ENCODE measurements at places on chromosomes 5 and 9.

DNA sequence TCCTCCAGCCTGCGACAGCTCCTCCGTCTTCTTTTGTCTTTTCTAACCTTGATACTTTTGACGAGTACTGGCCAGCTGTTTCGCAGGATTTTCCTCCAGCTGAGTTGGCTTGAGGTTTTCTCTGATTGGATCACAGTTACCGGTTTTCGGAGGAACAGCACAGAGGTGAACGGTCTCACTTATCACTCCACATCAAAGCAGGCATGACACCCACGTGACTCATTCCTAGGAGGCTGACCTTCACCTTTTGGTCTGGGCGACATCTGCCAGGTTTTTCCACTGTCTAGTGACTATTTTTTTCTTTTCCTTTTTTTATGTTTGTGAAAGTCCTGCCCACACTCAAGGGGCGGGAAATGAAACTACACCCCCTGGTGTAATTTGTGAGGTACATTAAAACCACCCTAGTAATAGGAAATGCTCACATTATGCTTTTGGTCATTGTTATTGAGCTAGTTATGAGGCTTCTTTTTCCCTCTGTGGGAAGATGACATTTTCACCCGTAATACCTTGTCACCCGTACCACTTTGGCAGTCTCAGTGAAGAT, 319.2 kb downstream of the GADD45G start:
- peaks cover 13% of the 10 kb centered on the region for H3K4me1 ChIP-seq
- no peak for DNase-seq
- no peaks in the 10 kb centered on the region for H3K36me3 ChIP-seq
- H3K4me3 ChIP-seq, result no peak overlapping the region
- no peak overlapping the region for H3K27ac ChIP-seq

- H3K27me3 ChIP-seq, result no peaks in the 10 kb centered on the region
- H3K36me3 ChIP-seq, result no peaks in the 10 kb centered on the region
- H3K4me1 ChIP-seq, result no peaks in the 10 kb centered on the region
- no peak overlapping the region for H3K27ac ChIP-seq
- no peak for DNase-seq
- no peak overlapping the region for H3K4me3 ChIP-seq
Measured at GRCh38 chr5:180212363-180213255, 3.6 kb upstream of the RASGEF1C start.

- no peak for DNase-seq
- no peak overlapping the region for H3K4me3 ChIP-seq
- no peaks in the 10 kb centered on the region for H3K4me1 ChIP-seq
- H3K27ac ChIP-seq, result no peak overlapping the region
- H3K36me3 ChIP-seq, result no peaks in the 10 kb centered on the region
Measured at GRCh38 chr5:133323494-133324457, 272.0 kb downstream of the HSPA4 start.

GRCh38 chr9:92440751-92441046, 16.4 kb upstream of the OMD start:
- no peak for DNase-seq
- no peaks in the 10 kb centered on the region for H3K27me3 ChIP-seq
- no peaks in the 10 kb centered on the region for H3K36me3 ChIP-seq
- H3K4me3 ChIP-seq, result no peak overlapping the region
- H3K4me1 ChIP-seq, result no peaks in the 10 kb centered on the region

- no peaks in the 10 kb centered on the region for H3K27me3 ChIP-seq
- H3K36me3 ChIP-seq, result no peaks in the 10 kb centered on the region
- DNase-seq, result no peak
- H3K27ac ChIP-seq, result no peak overlapping the region
- H3K4me1 ChIP-seq, result no peaks in the 10 kb centered on the region
Measured at GRCh38 chr5:156920042-156920860, 42.8 kb downstream of the TIMD4 start.

DNA sequence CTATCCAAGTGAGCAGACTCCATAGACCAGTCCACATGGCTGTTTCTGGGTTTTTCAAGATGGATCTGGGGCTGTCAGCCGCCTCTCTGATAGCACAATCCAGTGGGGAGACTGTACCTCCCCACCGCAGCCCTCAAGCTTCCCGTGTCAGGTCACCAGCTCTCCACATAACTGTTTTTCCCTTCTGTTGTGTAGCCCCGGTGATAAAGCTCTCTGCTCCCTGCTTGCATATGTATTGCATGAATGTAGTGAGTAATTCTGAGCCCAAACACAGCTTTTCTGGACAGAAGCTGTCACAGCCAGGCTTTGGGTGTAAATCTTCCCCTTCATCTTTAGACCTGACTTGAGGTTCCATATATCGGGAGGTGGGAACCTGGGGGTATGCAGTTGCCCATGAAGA, 23.1 kb upstream of the CFAP157 start:
- no peaks in the 10 kb centered on the region for H3K4me1 ChIP-seq
- no peak overlapping the region for H3K4me3 ChIP-seq
- no peaks in the 10 kb centered on the region for H3K27me3 ChIP-seq
- DNase-seq, result no peak
- no peak overlapping the region for H3K27ac ChIP-seq

DNA sequence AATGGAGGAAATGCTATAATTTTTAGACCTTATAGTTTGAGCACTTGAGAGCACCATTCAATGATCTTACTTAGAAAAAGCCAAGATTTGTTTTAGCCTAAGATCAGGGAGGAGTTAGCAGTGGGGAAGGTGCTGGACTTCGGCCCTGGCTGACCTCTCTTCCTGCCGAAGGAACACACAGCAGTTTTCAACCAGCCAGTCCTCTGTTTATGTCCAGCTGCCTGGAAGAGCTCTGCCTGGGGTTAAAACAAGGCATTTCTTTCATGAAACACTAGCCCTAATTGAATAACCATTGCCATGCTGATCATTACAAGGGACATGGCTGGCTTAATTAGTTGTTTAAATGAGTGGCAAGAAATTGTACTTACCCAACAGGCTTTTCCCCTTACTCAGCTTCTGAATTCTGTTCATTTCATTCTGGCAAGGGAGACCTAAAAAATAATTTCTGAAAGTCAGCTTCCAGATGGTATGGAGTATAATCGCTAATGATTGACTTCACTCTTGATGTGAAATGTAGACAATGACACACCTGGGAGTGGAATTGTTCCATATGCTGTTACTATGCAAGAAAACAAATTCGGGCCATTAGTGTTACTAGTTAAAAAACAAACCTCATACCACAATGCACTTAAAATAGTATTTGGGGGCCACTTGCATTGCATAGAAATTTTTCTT, 514.2 kb downstream of the SPOCK1 start:
- H3K27ac ChIP-seq, result no peak overlapping the region
- no peak for DNase-seq
- H3K27me3 ChIP-seq, result no peaks in the 10 kb centered on the region
